NCI-H345 (cell line): ENCODE measurements at places on chromosomes 2 and 18.

DNA sequence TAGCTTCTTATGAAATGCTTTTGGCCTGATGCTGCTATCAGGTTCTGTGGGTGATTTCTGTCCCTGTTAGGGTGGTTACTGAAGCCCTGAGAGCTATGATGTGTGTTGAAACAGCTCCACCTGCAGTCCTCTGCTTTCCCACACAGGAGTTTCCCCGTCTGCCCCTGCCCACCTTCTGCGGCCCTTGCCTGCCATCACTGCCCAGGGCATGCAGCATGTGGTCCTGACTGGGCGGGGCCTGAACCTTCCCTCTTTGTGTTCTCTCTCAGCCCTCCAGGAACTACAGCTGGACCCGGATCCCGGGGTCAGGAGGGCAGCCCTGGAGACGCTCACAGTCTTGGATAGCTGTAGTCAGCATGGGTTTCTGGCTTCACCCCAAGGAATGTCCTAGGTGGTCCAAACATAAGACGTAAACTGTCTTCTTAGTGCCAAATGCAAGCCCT is 21.4 kb downstream of the HJURP start:
- DNase-seq: peak; percentile 21

GRCh38 chr18:47150824-47151366 is 595 bp upstream of the HDHD2 start:
- DNase-seq: peak; percentile 56

DNA sequence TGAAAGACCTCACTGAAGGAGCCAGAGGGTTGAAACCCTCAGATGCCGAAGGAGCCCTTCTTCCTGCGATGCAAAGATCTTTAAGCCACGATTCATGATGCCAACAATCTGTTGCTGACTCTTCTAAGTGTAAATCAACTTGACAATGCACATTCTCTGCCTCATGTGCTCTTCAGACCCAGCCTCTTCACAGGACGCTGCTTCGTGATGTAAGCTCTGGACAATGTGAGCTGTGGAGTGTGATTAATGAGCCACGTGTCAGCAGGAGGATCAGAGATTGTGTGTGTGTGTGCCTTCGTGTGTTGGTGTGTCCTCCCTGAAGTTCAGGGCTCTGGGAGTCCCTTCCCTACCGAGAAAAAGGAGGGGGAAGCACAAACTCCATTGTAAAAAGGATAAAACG is 26.5 kb upstream of the TWIST2 start:
- DNase-seq: no peak

GRCh38 chr2:226187156-226187555 is 612.5 kb downstream of the IRS1 start:
- no peak for DNase-seq

DNA sequence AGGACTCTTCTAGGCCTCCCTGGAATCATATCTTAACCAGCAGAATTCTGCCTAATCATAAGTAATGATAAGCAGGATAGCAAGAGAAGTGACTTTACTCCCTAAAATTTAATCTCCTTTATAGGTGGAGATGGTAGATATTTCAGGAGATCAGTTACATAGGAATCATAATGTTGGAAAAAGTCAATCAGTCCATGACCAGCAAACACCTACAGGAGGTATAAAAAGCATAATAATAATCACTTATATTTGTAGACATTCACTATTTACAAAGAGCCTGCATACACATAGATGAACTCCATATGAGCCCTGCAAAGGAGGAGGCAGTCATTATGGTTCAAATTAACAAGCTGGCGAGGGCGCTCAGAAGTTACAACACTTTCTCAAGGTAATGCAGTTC is 2.5 kb downstream of the GALNT5 start:
- DNase-seq: no peak

DNA sequence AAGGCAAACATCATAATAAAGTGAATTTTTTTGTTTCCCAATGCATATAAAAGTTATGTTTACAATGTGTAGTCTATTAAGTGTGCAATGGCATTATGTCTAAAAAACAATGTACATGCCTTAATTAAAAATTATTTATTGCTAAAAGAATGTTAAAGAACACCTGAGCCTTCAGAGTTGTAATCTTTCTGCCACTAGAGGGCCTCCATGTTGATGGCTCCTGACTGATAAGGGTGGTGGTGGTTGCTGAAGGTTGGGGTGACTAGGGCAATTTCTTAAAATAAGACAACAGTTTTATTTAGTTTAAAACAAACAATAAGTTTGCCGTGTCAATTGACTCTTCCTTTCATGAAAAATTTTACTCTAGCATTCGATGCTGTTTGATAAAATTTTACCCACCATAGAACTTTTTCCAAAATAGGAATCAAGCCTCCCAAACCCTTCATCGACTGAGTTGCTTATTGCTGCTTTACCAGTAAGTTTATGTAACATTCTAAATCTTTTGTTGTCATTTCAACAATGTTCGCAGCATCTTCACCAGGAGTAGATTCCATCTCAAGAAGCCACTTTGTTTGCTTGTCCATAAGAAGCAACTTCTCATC is 32.3 kb downstream of the MAP3K2 start:
- no peak for DNase-seq

GRCh38 chr2:239700686-239701345 is 300.0 kb upstream of the HDAC4 start:
- DNase-seq: no peak

DNA sequence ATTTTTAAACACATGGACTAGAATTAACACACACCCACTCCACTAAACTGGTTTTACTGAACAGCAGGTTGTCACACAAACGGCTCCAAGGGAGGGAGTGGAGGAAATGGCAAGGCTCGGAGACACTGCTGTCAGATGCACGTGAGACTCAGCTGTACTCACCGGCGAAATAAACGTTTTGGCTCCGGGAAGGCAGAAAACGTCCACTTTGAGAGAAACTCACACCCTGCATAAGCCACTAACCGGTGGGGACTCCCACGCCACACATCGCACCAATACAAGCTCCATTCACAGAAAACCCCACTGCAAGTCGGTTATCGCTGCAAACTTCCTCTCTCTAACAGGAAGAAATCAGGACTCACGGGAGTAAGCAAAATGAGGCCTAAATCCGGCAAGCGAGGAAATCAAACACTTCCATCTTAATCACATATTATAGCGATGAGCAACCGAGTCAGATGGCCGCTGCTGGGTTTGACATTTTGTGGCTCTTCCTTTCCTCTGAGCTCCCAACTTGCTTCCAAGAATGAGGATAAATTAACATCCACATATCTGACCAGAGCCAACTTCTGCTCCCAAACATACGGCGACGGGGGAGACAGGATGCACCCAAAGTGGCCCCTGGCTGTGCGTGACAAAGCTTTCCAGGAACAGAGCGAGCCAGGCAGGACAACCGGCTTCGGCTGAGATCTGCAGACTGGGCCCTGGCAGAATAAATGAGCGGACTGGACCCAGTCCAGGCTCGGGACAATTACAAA is 63.5 kb downstream of the HDAC4 start:
- DNase-seq: peak; percentile 30

GRCh38 chr18:69585696-69586095 is 185.0 kb downstream of the DOK6 start:
- DNase-seq: no peak

DNA sequence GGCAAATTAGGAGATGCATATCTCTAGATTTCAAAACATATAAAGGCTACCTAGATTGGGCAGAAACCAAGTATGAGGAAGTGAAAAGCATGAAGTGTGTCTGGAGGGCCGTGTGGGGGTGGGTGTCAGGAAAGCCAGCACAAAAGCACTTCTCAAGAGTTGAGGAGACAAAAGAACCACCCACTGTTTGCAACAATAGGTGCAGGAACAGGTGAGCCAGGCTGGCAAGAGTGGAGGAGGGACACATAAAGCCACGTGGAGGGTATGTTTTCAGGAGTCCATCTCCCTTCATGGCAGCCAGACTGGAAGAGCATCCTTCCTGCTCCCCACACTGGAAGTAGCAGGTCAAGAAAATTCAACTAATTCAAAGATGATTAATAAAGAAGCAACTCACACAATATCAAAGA is 96.4 kb downstream of the CERS6 start:
- DNase-seq: peak; percentile 94

DNA sequence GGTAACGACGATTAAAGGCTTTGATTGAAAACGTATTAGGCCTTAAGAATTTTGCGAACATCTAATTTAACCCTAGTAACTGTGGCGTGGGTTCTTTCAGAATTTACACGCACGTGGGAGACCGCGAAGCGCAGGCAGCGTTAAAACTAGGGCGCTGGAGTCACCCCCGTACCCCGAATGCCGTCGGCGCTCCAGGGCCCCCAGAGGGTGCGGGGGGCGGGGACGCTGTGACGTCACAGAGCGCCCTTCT is 673 bp upstream of the SMCHD1 start:
- DNase-seq: no peak

GRCh38 chr2:19642501-19642900 is 259.3 kb downstream of the TTC32 start:
- no peak for DNase-seq

- no peak for DNase-seq
These were observed 35.0 kb downstream of the PXDN start for GRCh38 chr2:1709335-1709605.

GRCh38 chr2:173929441-173929840 is 35.7 kb downstream of the SP3 start:
- DNase-seq: no peak

DNA sequence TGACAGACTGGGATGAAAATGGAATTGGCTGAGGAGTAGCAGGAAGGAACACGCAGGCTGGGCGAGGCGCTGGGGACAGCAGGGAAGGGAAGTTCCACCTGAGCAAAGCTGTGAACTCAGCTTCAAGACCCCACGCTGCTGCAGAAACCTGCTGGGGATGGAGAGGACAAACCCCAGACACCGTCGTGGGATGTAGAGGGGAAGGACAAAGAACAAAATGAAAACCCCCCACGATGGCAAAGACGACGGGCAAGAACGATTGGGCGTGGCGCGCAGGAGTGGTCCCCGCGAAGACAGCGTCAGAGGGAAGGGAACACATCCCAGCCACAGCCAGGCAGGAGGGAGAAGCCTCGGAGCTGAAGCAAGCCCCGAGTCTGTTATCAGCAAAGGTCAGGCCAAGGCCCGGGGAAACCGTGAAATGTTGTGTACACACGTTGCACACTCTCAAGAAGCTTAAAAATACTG is 222.9 kb downstream of the NDUFA10 start:
- no peak for DNase-seq

DNA sequence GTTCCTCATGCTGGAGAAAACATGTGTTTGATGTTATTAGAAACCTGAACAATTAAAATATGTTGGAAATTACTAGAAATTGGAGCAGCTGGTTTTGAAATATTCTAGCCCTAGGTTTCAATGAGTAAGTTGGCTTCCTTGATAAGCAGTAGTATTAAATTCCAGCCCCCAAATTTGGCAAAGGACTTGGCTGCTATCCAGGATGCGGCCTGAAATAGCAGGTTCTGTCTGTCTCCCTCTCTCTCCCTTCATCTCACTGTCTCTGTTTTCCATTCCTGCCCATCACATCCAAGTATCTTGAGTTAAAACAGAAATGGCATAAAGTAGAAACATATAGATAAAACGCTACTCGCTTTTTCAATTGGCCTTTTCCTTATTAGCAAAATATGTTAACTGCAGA is 20.9 kb upstream of the GPR45 start:
- no peak for DNase-seq

- no peak for DNase-seq
These were observed 59.4 kb downstream of the TSPYL6 start for GRCh38 chr2:54196646-54197045.

- no peak for DNase-seq
These were observed 5.6 kb downstream of the DES start for GRCh38 chr2:219423652-219424377.

- no peak for DNase-seq
These were observed 973.1 kb downstream of the TMEM182 start for GRCh38 chr2:103734911-103735310.

DNA sequence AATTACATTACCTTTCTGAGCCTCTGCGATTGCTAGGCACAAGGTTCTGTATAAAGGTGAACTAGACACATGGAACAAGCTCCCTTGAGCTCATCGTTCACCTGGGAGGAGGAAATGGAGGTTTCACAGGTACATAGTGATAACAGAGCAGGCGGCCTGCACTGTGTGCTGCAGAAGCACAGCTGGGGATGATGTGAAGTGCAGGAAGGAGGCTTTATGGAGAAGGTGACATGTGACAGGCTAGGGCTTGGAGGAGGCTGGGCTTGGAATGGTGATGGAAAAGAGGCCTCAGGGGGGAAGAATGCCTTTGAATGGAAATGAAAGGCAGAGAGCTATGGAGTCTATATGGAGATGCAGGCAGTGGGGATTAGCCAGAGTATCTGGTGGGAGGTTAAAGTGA is 22.9 kb downstream of the MARCHF4 start:
- DNase-seq: peak; percentile 76

GRCh38 chr2:237726401-237726830 is 72.2 kb upstream of the RBM44 start:
- peak; percentile 98 for DNase-seq
